ENCODE measurements at places on chromosomes 3 and 15.
A peak's percentile ranks its signal among the peaks of the same experiment; 100 is the strongest.

- no peak for DNase-seq
Observed at GRCh38 chr3:175770426-175770825, 911.3 kb downstream of the NAALADL2 start.

GRCh38 chr3:128999102-128999501 is 2.0 kb upstream of the EFCC1 start:
- DNase-seq, result no peak

- peak; percentile 20 for DNase-seq
Observed at GRCh38 chr3:130539005-130539404, 22.0 kb downstream of the COL6A6 start.

GRCh38 chr15:58314593-58315216 is 117.1 kb upstream of the LIPC start:
- DNase-seq, result no peak

GRCh38 chr3:4413467-4413866 is 53.6 kb downstream of the SUMF1 start:
- no peak for DNase-seq

DNA sequence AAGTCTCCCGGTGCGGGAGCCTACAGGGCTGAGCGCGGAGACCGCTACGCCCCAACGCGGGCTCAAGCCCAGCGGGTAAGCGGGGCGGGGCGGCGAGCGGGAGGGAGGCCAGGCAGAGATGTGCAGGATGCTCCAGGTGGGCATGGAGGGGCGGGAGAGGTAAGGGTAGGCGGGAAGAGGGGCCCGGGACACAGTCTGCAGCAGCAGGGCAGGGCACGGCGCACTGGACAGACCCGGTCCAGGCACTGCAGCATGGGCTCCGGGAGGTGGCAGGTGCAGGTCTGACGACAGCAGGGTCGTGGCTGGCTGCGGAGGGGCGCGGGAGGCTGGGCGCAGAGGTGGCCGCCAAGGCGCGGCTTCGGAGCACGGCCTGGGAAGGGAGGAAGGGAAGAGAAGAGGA is 102.8 kb downstream of the GABRB3 start:
- no peak for DNase-seq

DNA sequence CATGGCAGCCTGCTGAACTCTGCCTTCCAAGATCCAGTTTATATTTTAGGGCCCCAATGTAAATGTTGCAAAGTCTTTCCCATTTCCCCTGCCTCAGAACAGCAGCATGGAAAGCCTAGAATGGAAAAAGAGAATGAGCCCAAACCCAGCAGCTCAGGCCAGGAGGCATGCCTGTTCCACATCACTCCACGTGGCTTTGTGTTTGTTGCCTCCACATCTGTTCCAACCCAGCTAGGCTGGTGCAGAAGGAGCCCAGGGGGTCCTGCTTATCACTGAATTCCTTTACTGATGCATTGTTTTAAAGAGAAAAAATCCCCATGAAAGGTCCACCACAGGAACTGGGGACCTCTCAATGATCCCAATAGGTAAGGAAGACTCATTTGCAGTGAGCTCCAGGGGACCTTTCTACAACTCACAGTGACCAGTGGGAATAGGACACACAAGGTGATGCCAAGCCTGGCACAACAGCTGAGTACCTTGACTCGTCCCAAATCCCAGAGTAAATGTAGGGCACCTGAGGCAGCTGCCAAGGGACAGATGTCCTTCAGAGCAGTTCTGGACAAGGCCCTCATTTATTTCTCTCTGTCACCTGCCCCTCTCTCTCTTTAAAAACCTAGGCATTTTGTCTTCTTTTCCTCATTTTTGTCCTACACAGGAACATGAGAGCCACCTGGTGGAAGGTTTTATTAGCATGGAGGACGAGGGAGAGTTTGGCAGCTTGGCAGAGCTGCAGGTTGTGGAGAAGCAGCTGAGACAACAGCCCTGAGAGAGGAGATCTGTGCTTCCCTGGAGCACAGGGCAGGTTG is 41.7 kb upstream of the ADAMTS17 start:
- peak; percentile 11 for DNase-seq

DNA sequence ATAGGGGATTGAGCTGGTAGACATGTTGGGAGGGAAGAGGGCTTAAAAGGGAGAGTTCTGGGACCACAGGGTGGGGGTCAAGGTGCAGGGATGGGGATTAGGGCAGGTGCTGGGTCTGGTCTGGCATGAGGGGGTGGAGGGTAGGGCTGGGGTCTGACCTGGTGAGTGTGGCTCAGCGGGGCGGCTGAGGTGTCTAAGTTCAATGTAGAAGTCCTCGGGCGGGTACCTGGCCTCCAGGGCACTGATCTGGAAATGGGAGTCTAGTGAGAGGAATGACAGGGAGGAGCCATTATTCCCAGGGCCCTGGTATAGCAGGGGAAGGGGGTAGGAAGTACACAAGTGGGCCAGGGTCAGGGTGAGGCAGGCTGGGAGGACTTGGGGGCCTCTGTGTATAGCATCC is 39.6 kb downstream of the RAB11A start:
- no peak for DNase-seq

GRCh38 chr3:126798521-126798920 is 94.5 kb downstream of the CHCHD6 start:
- DNase-seq, result no peak

- no peak for DNase-seq
Observed at GRCh38 chr3:108459225-108459624, 51.2 kb downstream of the MYH15 start.

DNA sequence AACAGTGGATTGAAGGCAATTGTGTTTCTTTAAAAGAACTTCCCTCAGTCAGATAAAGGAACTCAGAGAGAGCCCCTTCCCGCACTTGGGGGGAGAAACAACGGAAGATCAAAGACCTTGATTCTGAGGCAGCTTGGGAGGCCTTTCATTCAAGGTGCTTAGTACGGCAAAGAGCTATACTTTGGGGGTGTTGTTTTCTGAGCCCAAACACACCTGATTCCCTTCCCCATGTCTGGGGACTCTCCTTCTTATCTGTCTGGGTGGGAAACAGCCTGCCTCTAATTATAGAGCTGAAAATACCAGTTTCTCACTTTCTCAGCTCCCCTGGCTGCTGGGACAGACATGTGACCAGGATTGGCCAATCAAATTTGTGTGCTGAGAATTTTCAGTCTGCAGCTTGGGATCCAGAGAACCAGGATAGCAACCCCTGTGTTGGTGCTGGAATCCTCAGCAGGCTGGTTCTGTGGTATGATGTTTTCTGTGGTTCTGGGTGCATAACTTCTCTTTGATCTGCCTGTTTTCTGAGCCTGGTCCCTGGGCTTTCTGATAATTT is 19.4 kb upstream of the IQCF6 start:
- DNase-seq, result no peak

DNA sequence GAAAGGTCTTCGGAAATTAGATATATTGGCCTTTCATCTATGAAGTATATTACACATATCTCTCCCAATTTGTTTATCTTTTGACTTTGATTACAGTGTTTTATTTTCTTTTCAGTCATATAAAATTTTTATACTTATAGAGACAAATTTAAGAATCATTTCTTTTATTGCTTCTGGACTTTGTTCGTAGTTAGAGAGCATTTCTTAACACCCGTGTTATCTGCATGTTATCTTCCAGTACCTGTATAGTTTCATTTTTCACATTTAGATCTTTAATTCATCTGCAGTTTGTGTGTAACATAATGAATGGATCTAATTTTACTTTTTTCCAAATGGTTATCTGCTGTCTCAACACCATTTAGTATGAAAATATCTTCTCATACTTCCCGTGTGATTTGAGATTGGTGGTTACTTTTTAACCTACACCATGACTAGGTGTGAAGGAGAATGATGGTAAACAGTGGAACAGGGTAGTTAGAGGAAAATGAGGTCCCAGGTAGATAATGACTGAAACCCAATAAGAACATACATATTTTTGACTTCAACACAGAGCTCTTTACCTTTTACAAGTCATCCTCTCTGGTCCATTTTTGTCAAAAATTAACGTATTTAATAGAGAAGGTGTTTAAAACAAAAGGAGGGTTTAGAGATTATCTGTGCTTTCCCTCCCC is 99.3 kb downstream of the LPP start:
- DNase-seq, result peak; percentile 72

DNA sequence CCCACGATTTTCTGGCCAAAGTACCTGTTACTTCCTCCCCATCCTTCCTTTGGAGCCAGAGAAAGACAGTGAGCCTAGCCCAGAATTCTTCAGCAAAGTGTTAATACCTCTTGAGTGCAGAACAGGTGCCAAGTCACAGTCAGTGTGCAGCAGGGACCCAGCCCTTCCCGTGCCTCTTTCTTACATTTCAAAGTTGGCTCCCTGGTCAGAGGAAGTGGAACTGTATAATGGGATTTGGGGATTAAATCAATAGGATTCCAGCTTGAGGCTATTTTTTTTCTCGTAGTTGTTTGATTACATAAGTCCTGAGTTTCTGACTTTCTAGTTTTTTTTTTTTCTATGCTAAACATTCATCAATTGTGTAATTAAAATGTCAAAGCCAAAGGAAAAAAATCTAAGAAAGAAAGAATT is 52.6 kb upstream of the ABHD10 start:
- DNase-seq, result no peak

DNA sequence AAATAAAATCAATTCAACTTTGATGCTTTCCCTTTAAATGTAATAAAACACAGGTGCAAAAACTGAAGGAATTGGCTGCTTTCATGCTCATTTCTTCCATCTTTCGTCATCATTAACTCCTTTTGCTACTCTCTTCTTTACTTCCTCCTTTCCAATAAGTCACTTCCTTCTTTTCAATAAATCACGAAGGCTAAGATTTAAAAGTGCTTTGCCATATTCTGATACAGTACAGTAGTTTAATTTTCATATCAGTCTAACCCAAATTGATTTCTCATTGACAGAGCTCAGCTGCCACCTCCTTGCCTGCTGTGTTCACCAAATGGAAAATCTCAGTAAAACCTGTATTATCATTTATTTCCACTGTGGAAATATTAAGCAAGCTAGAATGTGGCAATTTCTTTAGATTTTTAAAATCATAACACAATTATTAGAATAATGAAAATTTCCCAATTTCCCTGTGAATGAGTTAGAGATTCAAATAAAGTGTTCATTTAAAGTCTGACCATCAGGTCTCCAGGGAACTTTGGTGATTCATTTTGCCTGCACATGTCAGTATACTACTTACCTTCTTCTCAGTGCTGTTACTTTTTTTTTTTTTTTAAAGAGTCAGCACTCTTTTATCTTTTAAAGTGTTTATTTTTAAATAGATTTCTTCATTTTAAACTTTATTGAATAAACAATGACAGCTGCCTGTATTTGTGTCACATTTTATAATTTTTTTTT is 41.6 kb downstream of the NANOGP8 start:
- DNase-seq, result no peak

GRCh38 chr3:69504232-69504631 is 118.3 kb upstream of the FRMD4B start:
- no peak for DNase-seq

DNA sequence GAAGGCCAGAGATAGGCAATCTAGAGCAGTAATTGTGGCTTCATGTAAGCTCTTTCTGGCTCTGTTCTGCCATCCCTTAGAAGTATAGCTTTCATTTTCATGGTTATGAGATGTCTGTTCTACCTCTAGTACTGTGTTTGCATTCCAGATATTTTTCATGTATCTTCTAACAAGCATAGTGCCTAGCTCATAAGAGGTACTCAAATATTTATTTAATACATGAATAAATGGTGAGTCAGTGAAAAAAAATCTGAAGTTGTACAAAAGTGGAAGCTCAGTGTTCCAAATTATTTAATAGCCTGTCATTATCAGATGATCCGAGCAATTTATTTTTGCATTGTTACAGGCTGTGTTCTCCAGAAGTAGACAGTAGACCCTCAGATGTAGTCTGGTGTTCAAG is 64.3 kb downstream of the OXSM start:
- no peak for DNase-seq
